ENCODE measurements at places on chromosomes 2 and 18. TPM values are rescaled to one million over a fixed set of nuclear protein-coding genes. Genes with fewer than 3 reads are reported as not detected.

GRCh38 chr2:45256867-45257641 is 247.8 kb upstream of the SIX2 start:
- DNase-seq: no peak

DNA sequence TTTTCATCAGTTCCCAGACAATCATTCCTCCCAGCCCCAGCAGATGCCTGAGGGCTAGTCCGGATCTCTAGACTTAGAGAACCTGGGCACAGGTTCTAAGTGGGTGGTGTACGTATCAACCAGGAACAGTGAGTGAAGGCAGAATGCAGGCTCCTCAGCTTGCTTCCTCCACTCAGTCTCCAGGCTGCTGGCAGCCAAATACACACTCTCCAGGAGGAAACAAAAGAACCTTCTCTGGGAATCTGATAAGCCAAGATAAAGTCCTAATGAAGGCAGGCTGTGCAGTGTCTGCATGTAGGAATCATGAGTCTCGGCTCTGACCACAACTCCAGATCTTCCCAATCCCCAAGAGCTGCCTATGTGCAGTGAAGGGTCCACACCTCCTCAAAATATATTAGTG is 245.7 kb downstream of the SP3 start:
- no peak for DNase-seq

- no peak for DNase-seq
These were observed 69.2 kb downstream of the LONRF2 start for GRCh38 chr2:100252811-100253698.

DNA sequence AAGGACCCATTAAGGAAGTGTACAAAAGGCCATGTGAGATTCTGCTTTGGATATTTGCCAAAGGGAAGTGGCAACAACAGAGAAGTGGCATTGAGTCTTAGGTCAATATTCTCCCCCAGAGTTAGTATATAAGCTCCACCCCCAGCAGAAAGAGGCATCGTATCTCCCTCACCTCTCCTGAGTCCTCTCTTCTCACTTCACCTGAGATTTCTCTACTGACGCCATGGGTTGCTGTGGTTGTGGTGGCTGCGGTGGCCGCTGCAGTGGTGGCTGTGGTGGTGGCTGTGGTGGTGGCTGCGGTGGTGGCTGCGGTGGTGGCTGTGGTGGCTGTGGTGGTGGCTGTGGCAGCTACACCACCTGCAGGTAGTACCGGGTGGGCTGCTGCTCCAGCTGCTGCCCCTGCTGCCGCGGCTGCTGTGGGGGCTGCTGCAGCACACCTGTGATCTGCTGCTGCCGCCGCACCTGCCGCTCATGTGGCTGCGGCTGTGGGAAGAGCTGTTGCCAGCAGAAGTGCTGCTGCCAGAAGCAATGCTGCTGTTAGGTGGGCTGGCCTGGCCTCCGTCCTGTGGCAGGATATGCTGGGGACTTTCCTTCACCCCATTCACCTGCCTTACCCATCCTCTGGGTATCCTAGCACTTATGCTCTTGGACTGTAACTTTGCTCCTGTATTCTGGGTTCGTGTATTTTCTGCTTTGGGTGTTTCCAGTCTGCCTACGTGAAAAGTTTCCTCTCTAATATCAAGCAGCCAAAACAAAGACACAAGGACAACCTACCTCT is 5.9 kb downstream of the SCYGR3 start:
- no peak for DNase-seq

SLC20A1 gene
- total RNA-seq: 86.1 TPM
